ENCODE measurements at places on chromosomes 4 and X.
A peak's percentile ranks its signal among the peaks of the same experiment; 100 is the strongest.

GRCh38 chr4:89175611-89176010 lies 64.3 kb downstream of the TIGD2 start:
- DNase-seq: no peak

DNA sequence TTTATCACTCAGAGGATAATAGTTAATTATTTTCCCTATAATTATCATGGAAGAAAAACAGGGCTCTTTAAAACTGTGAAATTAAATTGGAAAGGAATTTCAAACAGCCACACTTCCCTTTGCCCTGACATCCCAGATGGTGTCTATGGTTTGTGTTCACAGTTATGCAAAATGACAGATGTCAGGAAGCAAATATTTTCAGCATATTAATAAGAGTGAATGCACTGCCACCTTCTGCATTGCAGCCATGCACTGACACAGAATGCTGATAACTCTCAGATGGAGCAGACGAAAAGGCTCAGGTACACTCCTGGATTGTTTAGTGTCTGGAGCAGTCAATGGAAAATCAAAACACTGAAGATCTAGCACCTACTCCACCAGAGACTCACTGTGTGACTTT lies 57.6 kb downstream of the RWDD4 start:
- no peak for DNase-seq

- DNase-seq: no peak
Observed at GRCh38 chrX:13180807-13181206, 136.4 kb upstream of the FAM9C start.

GRCh38 chrX:149262086-149262485 lies 243.0 kb downstream of the IDS start:
- DNase-seq: no peak

- no peak for DNase-seq
Observed at GRCh38 chrX:124257924-124258702, 74.3 kb upstream of the TEX13D start.

- DNase-seq: no peak
Observed at GRCh38 chr4:40373636-40374035, 38.5 kb downstream of the CHRNA9 start.

DNA sequence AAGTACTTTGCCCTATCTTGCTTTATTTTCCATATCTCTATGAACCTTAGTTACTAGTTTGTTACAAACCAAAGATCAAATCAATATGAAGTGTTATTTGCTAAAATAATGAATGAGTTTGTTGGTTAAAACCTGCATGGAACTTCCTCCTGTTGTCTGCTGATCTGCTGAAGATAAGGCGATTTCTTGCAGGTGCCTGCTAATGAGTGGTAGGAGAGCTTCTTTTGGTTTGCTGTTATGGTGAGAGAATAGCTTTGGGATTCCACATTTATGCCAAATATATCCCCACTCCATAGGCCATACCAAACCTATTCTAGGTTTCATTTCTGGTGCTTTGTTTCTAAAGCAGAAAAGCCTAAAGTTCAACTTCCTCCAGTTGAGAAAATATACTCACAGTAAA lies 103.8 kb upstream of the PCDH10 start:
- no peak for DNase-seq

GRCh38 chr4:39539089-39539611 lies 11.9 kb upstream of the UGDH start:
- no peak for DNase-seq

DNA sequence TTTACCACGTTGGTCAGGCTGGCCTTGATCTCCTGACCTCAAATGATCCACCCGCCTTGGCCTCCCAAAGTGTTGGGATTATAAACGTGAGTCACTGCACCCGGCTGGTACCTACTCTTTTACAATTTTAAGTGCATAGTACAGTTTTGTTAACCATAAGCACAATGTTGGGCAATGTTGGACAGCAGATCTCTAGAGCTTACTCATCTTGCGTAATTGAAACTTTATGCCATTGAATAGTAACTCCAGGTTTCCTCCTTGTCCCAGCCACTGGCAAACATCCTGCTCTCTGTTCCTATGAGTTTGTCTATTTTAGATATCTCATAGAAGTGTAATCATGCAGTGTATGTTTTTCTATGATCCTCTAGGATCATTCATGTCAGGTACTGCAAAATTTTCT lies 9.3 kb upstream of the CPE start:
- no peak for DNase-seq

- DNase-seq: no peak
Observed at GRCh38 chr4:66852843-66853242, 692.5 kb downstream of the CENPC start.

DNA sequence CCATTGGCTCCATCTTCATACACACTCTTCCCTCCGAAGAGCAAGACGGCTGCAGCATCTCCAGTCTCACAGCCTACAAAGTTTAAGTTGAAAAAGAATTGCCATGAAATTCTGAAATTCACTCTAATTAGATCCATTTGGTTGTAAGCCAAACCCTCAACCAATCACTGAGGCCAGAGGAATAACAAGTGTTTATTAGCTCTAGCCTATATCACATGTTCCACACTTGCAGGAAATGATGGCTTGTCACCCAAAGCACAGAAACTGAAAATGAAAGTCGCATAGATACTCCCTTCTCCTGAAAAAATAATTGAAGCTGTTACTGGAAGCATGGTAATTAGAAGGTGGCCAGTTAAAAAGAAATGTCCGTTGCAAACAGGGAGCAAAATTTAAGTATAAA lies 1071.8 kb downstream of the CCSER1 start:
- DNase-seq: no peak

DNA sequence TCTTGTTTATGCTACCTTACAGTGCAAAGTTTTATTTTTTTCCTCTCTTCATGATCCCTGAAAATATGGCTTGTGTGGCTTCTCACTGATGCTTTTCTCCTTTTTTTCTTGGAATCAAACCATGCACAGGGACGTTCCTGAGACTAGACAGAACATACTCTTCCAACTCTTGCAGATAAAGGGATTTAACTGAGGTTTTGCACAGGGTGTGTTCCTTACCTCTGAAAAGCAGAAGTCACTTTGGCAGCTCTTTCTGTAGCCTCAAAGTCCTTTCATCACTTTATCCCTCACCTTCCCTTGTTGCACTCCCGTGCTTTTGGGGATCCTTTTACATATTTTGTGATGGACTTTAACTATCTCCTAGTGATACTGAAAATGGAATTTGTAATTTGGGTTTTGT lies 300.1 kb downstream of the SPRY1 start:
- no peak for DNase-seq

DNA sequence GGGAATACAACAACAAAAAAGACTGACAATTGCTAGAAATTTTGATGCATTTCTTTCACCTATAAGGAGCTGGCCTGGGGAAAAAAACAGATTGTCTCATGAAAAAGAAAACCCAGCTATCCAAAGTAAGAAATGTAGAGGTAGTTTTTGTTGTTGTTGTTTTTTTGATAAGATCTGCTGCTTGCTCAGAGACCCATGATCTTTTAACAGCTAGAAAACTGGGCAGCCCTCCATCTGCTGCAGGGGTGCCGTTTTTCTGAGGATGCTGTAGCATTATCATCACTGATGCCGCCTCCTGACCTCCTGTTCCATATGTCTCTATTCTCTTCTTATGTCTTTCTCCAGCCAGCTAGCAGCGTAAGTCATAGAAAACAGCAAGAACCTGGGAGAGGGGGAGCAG lies 98.3 kb downstream of the BMPR1B start:
- DNase-seq: no peak

GRCh38 chr4:41696763-41697162 lies 51.8 kb downstream of the PHOX2B start:
- DNase-seq: no peak

- no peak for DNase-seq
Observed at GRCh38 chr4:24743206-24743605, 52.2 kb upstream of the SOD3 start.

GRCh38 chrX:14362721-14363120 lies 166.6 kb upstream of the GLRA2 start:
- DNase-seq: no peak

DNA sequence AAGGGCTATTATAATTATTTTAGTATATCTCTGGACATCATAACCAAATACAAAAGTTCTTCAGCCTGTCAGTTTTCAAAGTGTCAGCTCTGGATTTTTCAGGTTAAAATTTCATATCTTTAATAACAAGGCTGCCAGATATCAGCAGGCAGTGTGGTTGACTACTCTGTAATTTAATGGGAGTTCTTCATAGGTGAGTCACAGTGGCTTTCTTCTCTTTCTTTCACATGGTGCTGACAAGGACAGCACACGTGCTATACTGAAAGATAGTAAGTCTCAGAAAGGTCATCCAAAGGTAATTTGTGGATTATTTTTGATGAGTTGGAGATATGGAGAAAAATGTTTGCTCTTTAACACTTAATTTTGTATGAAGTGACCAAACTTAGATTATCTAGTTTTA lies 43.2 kb downstream of the GALNT7 start:
- no peak for DNase-seq

DNA sequence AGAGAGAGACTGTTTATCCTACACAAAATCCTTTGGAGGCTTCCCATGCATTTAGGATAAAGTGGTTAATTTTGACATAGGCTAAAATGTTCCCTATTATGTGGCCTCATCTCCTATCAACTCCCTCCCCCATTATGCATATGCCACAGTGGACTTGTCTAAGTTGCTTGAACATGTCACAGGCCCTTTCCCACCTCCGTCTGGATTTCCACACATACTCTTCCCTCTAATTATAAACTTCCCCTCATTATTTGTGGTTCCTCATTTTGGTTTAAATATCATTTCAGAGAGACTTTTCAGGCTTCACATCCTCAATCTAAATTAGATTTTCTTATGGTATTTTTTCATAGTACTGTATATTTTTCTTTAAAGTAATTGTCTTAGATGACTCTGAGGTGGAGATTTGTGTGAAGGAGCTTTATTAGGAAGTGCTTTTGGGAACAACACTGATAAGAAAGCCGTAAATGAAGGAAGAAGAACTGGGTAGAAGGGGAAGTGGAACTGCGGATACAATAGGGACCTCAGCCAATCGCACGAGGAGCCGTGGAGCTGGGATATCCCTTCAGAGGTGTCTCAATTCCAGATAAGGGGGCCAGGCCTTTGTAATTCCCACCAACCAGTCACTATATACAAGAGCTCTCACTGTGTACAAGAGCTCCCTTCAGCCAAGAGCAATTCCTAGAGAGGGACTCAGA lies 7.9 kb downstream of the C4orf17 start:
- no peak for DNase-seq

GRCh38 chrX:125384867-125385266 lies 65.2 kb downstream of the TEX13C start:
- no peak for DNase-seq

DNA sequence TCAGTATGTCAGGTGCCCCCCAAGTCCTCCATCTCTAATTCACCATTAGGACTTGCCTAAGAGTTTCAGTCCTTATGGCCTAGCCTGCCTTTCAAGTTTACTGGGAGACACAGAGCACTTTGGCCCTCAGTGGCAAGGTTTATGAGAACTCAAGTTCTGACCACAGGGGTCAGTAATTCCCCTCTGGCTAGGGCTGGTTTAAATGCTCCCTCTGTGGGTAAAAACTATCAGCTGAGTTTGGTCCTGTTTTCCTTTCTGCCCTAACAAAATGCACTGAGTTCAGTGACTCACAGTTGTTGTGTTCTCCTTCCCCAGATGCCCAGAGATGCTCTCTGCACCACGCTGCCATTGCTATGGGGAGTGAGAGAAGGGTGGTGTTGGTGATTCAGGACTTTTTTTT lies 163.2 kb downstream of the RELL1 start:
- no peak for DNase-seq

- DNase-seq: no peak
Observed at GRCh38 chr4:63063760-63064159, 1345.5 kb downstream of the TECRL start.

- DNase-seq: no peak
Observed at GRCh38 chr4:146514651-146515357, 6.9 kb downstream of the SLC10A7 start.

DNA sequence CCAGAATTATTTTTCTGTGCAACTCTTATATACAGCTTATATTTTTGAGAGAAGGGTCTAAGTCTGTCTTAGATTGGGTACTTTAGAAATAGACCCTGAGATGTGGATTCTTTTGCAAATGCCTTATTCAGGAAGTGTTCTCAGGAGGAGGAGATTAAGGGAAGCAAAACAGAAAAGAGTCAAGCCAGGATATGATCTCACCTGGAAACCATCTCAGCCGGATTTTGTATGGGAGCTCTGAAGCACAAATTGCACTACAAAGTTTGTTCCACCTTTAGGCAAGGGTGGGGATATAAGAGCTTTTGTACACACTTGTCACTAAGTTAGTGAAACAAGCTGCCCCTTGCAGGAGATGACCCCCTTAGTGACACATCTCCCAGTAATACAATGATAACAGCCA lies 121.2 kb upstream of the GRPR start:
- no peak for DNase-seq

- DNase-seq: peak; percentile 77
Observed at GRCh38 chr4:119525005-119525749, 103.4 kb downstream of the PDE5A start.

DNA sequence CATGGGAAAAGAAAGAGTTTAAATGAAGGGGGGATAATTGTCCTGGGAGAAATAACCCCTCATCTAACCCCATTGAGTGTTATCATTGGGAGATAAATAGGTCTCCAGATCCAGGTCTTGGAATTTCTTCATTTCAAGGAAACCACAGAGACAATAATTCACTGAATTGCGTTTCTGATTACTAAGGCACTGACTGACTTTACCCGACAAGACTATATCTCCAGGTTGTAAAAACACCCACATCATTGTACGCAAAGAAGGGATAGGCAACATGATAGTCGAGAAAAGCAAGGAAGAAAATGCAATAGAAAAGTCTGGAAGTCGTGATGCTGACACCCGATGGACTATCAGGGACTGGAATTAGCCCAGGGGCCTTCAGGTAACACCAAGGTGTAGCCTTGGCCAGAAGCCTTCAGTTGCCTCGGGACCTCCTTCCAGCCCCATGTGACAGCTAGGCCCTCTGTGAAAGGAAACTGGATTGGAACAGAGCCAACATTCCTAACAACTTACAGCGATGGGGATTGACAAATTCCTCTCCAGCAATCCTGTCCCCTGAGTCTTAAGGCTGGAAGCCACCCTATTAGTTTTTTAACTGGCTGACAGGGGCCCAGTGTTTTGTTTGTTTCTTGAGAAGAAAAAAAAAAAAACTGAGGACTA lies 46.5 kb upstream of the RAB9B start:
- DNase-seq: peak; percentile 24

- no peak for DNase-seq
Observed at GRCh38 chr4:41437111-41437536, 100.8 kb upstream of the LIMCH1 start.

GRCh38 chr4:109562457-109563239 lies 2.6 kb downstream of the MCUB start:
- no peak for DNase-seq

DNA sequence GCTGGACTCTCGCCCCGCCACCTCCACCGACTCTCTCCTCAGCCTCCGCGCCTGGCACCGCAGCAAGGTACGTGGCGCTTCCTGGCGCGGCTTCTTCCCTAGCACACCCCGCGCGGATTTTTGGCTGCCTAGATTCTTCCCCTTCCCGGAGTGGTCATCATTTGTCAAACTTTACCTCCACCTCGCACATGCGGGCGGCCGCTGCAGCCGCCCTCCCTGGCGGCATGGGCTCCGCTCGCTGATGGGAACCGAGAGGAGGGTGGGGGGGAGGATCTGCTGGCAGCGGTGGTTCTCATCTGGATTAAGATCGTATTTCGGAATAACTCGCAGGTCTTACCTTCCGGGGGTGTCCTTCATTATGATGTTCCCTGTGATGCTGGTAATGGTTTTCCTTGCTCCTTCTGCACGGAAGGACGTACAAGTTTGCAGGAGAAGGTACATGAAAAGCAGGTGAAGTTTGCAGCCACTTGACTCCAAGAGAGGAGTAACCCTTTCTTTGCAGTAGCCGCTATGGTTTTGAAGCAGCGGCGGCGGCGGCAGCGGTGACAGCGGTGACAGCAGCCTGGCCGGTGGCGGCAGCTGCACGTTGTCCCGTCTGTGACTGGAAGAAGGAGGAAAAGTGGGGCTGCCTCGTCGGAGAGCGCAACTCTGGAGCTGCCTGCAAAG lies 2183.9 kb upstream of the TENM3 start:
- no peak for DNase-seq

All from AG04450 (cell line).